Stimulated activated CD4-positive, alpha-beta T cell treated with anti-CD3 and anti-CD28 coated beads, TNF-alpha, amount 100 ng/mL, for 4 hours (primary cell): ENCODE measurements at places on chromosomes 4 and X.

DNA sequence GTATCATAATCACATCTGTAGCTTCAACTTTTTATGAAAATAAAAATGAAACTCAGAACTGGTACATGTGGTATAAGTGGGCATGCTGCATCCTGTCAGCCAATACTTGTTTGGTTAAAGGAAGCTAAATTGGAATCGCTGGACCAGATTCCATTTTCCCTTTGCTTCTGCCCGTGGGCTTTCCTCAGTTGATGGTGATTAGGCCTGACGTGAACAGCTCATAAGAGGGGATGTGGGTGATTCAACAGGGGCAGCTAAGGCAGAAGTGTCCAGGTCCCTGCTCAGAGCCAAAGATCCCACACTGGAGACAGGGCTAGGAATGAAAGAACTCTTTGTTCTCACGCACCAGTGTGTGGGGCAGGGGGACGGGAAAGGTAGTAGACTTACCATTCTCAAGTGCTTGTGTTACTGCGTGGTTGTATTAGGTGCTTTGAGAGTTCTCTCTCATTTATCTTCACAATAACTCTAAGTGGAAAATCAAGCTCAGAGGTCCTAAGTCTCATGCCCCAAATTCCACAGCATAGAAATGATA lies 63.2 kb upstream of the GUCY1A1 start:
- no peak for DNase-seq

GRCh38 chr4:151407466-151408379 lies 1.3 kb upstream of the FHIP1A start:
- no peak for DNase-seq

- no peak for DNase-seq
Observed at GRCh38 chr4:119746951-119747350, 118.3 kb upstream of the PDE5A start.

DNA sequence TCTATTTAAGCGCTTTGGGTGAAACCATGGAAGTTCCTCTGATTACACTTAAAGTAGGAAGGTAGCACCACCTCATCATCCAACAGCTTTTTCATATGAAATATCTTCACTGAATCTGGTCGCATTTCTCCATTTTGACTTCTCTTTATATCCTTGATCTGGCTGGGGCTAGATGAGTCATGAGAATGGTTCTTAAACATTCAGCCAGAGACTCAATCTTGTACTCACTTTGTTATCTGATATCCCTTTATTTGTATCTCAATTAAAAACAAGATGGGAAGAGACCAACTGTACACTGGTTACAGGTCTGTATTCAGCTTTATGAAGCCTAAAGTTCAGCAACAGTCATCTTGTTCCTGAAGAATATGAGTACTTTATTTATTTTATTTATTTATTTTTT lies 84.9 kb downstream of the CBLL2 start:
- no peak for DNase-seq

DNA sequence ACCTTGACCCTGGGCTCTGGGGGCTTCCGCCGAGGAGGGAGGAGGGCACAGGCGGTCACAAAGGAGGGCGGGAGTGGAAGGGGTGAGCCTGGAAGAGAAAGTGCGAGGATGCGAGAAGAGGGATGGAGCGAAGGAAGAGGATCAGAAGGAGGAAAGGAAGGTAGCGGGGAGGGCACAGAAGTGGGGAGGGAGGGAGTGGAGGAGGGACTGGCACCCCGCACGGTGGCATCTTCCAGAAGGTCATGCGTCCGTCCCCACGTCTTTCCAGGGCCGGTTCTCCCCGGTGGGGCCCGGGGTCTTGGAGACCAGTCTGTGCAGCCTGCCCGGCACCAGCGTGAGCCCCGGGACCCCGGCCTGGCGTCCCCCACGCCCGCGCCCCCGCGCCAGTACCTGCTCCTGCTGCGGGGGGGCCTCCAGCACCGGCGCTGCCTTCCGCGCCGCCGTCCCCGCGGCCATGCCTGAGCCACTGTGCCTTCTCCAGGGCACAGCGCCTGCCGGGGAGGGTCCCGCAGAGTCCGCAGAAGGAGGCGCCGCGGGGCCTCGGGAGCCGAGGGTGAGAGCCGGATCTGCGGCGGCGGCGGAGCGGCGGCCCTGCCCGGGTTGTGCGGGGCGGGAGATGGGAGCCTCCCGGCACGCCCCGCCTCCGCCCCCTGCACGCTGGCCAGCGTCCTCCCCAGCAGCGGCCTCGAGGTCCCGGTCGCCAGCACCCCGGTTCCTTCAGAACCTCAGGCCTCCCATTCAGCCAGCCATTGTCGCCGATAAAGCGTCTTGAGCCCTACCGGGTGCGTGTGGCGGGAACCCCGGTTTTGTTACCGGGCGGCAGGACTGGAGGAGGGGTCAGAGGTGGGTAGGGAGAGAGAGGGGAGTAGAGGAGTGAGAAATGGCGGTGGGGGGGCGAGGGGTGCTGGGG lies at the start of gene RNF175:
RNF175 (minus strand) TSS at position 618 of the 910 bp plus-strand sequence; CDS start at position 456, 162 bp downstream.
- DNase-seq: no peak

- DNase-seq: no peak
Observed at GRCh38 chrX:104435249-104435648, 130.8 kb upstream of the IL1RAPL2 start.

DNA sequence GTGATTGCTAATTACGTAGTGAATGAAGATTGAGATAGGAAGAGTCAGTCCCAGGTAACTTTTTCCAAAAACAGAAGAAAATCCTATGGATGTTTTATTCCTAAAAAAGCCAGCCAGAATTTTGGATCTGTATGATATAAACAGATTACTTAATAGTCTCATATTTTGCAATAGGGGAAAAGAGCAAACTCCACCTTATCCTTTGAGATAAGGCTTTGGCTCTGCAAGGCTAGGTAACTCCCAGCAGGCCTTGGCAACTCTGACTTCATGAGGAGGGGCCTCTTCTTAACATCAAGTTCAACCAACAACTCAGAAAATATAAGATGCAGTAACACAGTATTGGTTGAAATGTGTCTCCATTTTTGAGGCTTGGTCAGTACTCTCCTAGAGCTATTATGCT lies 98.7 kb upstream of the SLC4A4 start:
- no peak for DNase-seq

DNA sequence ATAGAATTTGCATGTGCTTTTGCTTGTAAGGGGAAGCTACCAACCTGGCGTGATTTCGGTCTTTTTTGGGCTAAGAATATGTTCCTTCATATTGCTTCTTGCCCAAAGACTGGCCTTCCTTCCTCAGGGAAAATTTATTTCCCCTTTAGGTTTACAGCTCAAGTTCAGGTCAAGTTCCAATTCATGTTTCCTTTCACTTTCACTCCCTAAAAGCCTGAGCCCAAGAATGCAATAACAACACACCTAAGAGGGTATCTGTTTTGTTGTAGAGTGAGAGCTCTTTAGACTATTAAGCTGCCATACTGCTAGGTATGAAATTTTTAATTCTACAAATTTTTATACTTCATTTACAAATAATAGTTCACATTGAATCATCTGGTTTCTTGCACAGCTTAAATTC lies 299.6 kb downstream of the TLL1 start:
- DNase-seq: no peak

- no peak for DNase-seq
Observed at GRCh38 chrX:105738162-105738561, 84.2 kb upstream of the NRK start.

GRCh38 chrX:39733745-39734144 lies 364.0 kb downstream of the BCOR start:
- DNase-seq: no peak

- no peak for DNase-seq
Observed at GRCh38 chr4:116866106-116866505, 219.3 kb downstream of the TRAM1L1 start.

DNA sequence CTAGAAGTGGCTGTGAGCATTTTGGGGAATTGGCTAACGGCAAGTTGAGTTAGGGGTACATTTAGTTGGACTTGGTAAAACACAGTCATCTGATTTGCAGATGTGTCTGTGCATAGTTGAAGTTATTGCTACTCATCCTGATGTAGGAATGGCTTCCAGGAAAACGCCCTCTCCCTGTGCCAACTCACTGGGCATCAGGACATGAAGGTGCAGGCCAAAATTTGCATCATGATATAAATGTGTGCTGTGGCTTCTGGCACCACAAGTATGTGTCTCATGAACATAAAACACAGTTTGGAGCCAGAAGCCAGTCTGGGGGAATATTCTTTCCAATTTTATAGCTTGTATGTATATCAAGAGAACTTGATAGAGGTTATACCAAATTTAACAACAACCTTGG lies 54.2 kb upstream of the CBR4 start:
- no peak for DNase-seq

DNA sequence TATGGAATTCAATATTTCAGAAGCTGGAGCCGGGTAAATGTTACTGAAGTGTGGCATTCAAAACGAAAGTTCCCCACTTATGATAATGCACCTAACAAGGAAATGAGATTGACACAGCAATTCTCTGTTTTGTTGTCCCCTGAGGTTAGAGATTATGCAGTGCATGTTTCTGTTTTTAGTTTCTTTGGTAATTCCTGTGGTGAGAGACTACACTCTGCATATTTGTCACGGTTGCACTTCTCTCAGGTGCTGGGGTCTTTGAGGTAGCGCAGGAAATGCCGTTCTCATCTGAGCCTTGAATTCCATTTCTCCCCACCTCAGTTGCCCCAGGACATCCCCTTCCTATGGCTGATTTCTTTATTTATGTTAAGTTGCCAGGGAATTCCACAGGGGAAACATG lies 15.3 kb upstream of the BEND4 start:
- DNase-seq: no peak

DNA sequence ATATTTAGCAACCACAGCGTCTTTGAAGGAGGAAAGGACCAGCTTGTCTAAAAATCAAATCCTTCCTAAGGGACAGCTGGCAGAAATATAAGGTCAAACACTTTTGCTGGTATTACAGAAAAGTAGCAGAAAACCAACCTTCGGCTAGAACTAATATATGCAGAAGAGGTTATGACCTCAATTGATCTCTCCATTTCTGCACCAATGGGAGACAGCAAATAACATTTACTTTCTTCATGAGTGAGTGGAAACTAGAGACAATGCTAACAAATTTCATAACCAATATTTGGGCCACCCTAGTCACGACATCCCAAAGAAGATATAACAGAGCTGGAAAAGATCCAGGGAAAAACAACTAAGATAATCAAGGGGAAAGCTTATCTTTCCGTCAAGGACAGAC lies 247.0 kb upstream of the FTHL17 start:
- no peak for DNase-seq
